ENCODE measurements at places on chromosomes 4 and X.

DNA sequence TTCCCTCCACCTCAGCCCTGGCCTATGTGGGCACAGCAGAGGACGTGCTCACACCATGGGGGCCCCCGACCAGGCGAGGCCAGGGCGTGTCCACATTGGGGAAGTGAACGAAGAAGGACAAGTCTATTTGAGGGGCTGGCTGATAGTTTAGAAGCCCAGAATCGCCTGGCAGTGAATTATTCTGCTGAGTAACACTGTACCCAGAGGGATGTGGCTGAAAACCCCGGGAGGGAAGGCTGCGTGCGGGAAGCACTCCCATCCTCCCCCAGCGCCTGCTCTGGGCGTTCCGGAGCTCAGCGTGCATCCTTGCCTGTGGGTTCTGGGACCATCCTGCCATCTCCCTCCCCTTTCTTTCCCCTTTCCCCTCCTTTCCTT lies 66.6 kb downstream of the TRMT44 start:
- DNase-seq: no peak

GRCh38 chr4:31016322-31017061 lies 296.3 kb downstream of the PCDH7 start:
- no peak for DNase-seq

DNA sequence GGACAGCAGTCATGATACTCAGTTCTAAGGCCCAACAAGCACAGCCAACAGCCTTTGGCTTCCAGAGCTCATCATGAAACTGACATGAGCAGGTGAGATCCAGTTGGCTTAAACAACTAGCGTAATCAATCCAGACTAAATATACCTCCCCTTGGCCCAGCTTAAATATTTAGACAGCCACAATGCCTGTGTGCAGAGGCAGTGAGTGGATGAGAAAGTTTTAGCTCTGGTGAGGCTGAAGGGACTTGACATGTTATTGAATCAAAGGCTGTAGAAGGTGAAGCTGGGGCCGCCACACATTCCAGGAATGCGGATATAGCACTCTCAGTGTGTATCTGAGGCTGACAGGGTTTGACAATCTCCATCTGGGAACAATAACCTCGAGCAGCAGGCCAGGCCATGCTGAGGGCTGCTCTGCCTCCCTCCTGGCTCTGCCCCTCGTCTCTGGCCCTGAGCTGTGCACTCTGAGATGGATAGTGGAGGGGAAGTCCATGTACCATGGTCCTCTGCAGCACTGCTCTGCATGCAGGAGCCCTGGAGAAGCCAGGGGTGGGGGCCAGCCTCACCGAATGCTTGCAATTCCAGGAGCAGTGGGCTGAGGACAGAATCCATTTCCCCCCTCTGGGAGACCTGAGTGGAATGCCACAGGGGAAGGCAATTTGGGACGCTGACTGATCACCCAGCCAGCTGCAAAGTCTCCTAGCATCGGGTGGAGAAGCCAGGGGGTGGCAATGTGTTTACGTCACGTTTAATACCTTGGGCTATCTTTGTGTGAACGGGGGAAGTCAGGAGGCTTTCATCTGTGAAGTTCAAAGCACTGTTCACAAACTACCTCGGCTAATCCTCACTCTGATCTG lies 37.3 kb upstream of the RASL11B start:
- no peak for DNase-seq

- DNase-seq: no peak
Observed at GRCh38 chrX:72053508-72053907, 78.2 kb downstream of the RTL5 start.

GRCh38 chrX:72020788-72021187 lies 110.1 kb downstream of the NHSL2 start:
- DNase-seq: no peak

- no peak for DNase-seq
Observed at GRCh38 chrX:73916931-73917667, 354.1 kb downstream of the CHIC1 start.

DNA sequence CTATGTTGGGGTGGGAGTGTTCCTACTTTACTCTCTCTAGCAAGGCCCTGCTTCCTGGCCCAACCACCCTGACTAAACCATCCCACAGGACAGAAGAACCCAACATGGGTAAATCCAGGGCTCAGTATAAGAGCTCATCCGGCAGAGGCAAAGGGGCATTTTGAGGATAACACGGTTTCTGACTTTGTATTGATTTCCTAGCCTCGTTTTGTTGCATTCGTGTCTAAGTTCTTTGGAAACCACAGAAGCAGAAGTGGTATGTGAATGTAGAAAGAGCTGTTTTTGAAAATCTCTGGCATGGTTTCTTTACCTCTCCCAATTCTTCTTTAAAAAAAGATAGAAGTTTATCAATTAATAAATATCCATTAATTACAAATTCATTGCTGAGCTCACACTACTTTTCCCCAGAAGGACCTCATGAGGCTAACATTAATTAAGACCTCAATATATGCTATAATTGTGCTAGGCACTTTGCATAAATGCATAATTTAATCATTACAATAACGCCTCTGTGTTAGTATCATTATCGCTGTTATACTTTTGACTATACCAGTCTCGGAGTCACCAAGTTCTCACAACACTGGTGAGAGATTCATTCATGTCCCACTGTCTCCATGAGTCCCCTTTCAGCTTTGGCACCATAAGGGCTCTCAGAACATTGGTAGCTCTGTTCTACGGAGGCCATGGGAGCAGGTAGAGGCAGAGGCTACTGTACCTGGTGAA lies 5.8 kb upstream of the CLNK start:
- DNase-seq: no peak

- DNase-seq: no peak
Observed at GRCh38 chr4:74111990-74112389, 13.0 kb upstream of the CXCL2 start.

GRCh38 chr4:143700416-143701352 lies at the start of gene FREM3:
Gene FREM3 (minus strand): TSS chr4:143700675. CDS start chr4:143700675, 0 bp downstream.
- no peak for DNase-seq

GRCh38 chr4:27828843-27829242 lies 968.2 kb downstream of the STIM2 start:
- no peak for DNase-seq

- no peak for DNase-seq
Observed at GRCh38 chr4:124459941-124460310, 252.6 kb downstream of the ANKRD50 start.

GRCh38 chr4:186201535-186202230 lies 10.3 kb downstream of the CYP4V2 start:
- peak; percentile 33 for DNase-seq

- DNase-seq: no peak
Observed at GRCh38 chrX:87515836-87516235, 1.8 kb upstream of the KLHL4 start.

- no peak for DNase-seq
Observed at GRCh38 chrX:106159861-106160282, 8.2 kb upstream of the PWWP3B start.

DNA sequence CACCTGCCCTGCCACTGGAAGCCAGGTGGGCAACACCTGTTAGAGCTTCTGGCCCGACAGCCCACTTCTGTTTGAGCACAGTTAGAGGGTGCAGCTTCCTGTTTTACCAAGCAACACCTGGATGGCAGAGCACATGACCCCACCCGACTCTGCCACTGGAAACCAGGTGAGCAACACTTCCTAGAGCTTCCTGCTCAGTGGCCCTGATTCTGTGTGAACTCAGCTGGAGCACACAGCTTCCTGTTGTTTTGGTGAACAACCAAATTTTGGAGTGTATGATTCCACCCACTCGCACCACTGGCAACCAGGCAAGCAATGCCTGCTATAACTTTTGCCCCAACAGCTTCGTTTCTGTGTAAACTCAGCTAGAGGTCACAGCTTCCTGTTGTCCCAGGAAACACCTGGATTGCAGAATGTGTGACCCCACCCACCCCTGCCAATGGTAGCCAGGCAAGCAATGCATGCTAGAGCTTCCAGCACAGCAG lies 163.8 kb upstream of the KLF8 start:
- no peak for DNase-seq

DNA sequence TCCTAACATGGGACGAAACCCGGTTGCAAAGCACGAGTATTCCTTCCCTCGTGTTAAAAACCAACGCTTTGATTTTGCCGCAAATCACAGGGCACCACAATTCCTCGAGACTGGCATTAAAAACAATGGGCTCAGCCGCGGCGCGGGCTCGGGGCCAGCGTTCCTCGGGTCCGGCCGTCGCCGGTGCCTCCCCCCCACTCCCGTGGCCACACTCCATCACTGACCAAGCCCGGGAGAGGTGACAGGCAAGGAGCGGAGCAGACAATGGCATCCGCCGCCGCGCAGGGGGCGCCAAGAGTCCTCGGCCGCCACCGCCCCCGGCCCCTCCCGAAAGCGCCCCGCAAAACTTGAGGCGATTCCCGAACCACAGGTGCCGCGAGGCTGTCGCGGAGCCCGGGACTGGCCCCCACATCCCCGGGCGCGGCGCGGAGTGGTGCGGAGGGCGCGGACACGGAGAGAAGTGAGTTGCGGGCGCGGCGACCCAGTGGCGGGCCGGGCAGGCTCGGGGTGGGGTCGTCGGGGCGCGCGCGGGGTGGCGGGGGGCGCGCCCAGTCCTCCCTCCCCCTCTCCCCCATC lies 445 bp downstream of the AP1S2 start:
- peak; percentile 41 for DNase-seq

DNA sequence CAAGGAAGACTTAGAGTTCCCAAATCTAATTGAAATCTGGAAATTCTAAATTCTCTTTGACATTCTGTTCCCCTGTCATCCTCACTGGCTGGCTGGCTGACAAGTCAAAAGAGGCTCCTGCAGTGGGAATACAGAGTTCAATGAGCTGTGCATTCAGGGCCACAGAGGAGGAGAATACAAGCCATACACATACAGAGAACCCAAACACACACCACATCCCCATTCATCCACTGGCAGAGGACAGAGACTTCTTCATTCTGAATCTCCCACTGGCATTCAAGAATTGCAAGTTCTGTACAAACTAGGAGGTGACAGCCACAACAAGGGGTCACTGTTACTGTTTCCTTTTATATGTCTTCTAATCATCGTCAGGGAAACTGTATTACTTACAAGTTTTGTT lies 49.7 kb downstream of the SAT1 start:
- DNase-seq: no peak

DNA sequence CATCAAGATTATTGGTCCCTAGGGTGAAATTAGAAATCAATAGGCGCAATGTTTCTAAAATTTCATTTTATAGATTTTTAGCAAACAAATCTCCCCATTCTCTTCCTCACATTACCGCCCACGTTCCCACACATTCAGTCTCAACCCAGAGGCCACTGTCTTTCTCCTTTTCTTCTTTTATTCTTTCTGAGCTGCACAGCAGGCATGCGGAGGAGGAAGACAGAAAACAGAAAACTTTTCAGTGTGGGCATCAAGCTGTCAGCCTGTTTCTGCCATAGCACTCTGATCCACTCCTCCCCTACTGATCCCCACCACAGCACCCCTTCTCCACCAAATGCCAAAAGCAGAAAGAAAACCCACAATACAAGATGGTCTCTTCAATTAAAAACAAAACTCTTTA lies 94.8 kb upstream of the ADAMTS3 start:
- DNase-seq: no peak

GRCh38 chrX:118974908-118975671 lies 672 bp downstream of the LONRF3 start:
- DNase-seq: peak; percentile 42

DNA sequence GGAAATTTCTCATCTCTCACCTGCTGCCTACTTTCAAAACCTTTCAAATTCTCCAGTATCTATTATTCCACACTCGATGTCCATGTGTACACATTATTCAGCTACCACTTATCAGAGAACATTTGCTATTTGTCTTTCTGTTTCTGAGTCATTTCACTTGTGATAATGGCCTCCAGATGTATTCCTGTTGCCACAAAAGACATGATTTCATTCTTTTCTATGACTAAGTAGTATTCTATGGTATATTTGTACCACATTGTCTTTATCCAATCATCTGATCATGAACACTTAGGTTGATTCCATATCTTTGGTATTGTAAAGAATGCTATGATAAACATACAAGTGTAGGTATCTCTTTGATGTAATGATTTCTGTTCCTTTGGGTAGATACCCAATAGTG lies 310.1 kb upstream of the SPOCK3 start:
- no peak for DNase-seq

- DNase-seq: no peak
Observed at GRCh38 chrX:129559783-129560182, 19.7 kb downstream of the OCRL start.

DNA sequence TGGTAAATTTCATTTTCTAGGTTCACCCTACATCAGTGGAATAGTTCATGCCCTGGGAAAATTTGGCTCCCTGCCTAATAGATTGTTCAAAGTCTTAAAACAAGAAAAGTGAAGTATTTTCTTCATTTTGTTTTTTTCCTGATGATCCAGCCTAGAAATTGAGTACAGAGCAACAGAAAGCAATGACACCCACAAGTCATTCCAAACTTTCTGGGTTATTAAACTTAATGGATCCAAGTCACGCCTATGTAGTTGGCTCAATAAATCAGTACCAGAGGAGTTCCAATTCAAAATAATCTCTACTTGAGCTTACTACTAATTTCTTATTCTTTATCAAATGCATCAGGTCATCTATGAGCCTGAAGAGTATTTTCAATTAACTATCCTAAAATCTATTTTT lies 937.6 kb upstream of the SLIT2 start:
- no peak for DNase-seq

DNA sequence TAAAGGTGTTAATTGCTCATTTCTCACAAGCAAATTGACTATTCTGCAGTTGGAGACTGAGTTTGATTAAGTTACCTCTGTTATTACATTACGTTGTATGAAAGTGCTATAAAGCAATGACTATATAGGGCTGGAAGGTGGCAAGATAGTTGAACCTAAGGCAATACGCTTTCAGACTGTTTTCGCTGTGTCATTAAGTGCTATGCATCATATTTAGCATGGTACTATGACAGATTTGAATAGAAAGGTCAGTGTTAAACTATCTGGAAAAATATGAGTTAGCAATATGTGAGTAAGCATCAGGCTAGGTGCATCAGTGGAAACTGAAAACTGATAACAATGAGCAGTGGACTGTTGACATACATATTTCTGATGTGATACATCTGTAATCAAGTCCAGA lies 206.0 kb upstream of the ARHGAP24 start:
- no peak for DNase-seq

DNA sequence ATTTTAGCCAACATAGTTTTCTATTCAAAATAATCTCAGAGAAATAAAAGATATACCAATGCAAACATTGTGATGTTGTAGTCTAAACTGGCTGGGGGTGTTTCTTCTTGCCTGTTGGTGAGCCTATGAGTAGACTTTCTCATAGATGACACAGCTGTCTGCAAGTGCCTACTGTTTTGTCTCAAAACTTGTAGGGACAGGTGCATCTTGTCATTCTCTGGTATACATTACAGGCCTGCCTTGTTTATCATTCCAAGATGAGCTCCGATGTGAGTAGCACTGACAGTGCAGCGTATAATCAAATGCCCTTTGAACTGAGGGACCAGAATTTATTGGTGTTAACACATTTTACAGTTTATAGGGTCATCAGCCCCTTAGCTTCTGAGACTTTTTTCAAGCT lies 353.8 kb downstream of the PRDM5 start:
- DNase-seq: no peak

GRCh38 chr4:122882857-122883735 lies 39.3 kb downstream of the NUDT6 start:
- no peak for DNase-seq

GRCh38 chr4:185958094-185958747 lies 110.7 kb upstream of the TLR3 start:
- DNase-seq: no peak
